ENCODE measurements at places on chromosomes 1 and 21. TPM values are rescaled to one million over a fixed set of nuclear protein-coding genes. Genes with fewer than 3 reads are reported as not detected.

PRR9 gene
- total RNA-seq: not detected

OR2M2 gene
- not detected for total RNA-seq

HMCN1 gene
- total RNA-seq: 0.03 TPM

RPS6KA1 gene
- total RNA-seq: 15.5 TPM

LCE1C gene
- not detected for total RNA-seq

KCND3 gene
- not detected for total RNA-seq

CLCA4 gene
- not detected for total RNA-seq

MYOG gene
- total RNA-seq: not detected

THEM5 gene
- not detected for total RNA-seq

GNG12 gene
- 74.7 TPM for total RNA-seq

RCAN3 gene
- total RNA-seq: 9.8 TPM

LORICRIN gene
- total RNA-seq: not detected

ADORA3 gene
- not detected for total RNA-seq

NR0B2 gene
- total RNA-seq: not detected

PTPN7 gene
- total RNA-seq: not detected

LAX1 gene
- not detected for total RNA-seq

HTR6 gene
- total RNA-seq: 0.17 TPM

RGS8 gene
- not detected for total RNA-seq

TRNAU1AP gene
- total RNA-seq: 24.9 TPM

ACTN2 gene
- total RNA-seq: 0.01 TPM

TAS1R1 gene
- total RNA-seq: not detected

TNFRSF18 gene
- total RNA-seq: not detected

COL11A1 gene
- total RNA-seq: 4.3 TPM

SMIM34 gene
- not detected for total RNA-seq

HEYL gene
- 3.5 TPM for total RNA-seq

KCNA3 gene
- not detected for total RNA-seq

RGL1 gene
- 0.93 TPM for total RNA-seq

SPRR2G gene
- total RNA-seq: not detected

LRRC53 gene
- total RNA-seq: not detected

TMEM82 gene
- total RNA-seq: not detected

CRABP2 gene
- total RNA-seq: 11.6 TPM

INSRR gene
- total RNA-seq: not detected

CFAP107 gene
- total RNA-seq: not detected

GRIK3 gene
- not detected for total RNA-seq

RAB42 gene
- total RNA-seq: 2.1 TPM

ATP6V1G3 gene
- total RNA-seq: not detected

C1orf226 gene
- total RNA-seq: 0.73 TPM

OR10Z1 gene
- total RNA-seq: not detected

SLC35F3 gene
- total RNA-seq: 3.3 TPM

F3 gene
- total RNA-seq: 1.9 TPM
